ENCODE measurements at places on chromosomes 6 and 20.

DNA sequence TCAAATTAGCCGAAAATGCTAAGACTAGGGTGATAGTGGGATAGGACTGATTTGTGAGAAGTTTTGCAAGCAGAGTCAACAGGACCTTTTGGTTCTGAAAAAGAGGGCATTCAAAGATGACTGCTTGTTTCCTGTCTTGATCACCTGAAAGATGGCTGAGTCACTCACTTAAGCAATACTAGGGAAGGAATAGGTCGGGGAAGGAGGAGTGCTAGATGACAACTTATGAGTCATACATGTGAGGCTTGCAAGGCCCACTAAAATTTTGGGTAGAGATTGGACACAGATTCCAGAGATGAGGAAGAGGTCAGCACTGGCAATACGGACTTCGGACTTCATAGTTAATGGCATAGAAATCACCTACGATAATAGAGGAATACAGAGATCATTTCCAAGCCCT is 89.2 kb downstream of the FAM83B start:
- DNase-seq: no peak

DNA sequence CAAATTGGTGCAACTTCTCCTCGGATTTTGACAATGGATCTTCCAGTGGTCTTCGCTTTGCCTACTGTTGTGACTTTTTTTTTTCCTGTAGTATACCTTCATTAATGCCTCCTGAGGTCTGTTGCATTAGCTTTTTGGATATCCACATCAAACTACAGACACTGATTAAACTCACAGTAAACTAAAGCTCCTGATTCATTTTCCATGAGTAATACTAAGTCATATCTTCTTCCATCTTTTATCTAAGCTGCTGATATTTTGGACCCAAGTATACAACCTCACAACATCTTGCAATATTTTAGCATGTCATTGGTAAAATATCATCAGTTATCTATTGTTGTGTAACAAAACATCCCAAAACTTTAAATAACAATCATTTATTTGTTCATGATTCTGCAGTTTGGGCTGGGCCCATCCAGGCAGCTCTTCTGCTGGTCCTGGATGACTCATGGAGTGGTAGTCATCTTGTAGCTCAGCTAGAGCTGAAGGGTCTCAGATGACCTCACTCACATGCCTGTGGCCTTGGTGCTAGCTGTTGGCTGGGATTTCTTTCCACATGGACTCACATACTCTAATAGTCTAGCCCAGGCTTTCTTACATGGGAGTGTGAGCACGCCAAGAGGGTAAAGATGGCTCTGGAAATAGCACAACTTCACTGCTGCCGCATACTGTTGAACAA is 78.3 kb upstream of the SRSF6 start:
- DNase-seq: no peak

- DNase-seq: no peak
Measured at GRCh38 chr6:165819394-165819793, 156.4 kb upstream of the PDE10A start.

GRCh38 chr20:46438156-46438750 is 31.8 kb upstream of the ELMO2 start:
- DNase-seq: no peak

DNA sequence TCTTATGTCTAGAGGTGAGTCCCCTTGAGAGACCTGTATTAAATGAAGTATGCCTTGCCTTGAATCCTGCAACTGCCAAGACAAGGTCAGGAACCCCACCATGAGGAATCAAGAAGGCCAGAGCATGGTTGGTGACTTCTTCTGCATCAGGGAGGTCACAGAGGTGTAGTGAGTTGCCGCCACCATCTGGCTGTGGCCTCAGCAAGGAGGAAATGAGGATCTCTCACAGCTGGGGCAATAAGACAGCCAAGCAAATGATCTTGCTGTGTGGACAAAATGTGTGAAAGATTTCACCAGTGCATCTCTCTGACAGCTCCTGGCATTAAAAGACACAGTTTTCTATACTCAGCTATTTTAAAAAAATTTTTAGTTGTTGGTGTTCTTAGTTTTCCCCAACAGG is 611.0 kb downstream of the DOK5 start:
- no peak for DNase-seq

- no peak for DNase-seq
Measured at GRCh38 chr6:52207066-52207465, 20.9 kb downstream of the IL17A start.

GRCh38 chr6:4603291-4603690 is 172.9 kb upstream of the CDYL start:
- DNase-seq: peak; percentile 77

GRCh38 chr6:146914489-146915483 is 289.4 kb upstream of the STXBP5 start:
- DNase-seq: peak; percentile 71

DNA sequence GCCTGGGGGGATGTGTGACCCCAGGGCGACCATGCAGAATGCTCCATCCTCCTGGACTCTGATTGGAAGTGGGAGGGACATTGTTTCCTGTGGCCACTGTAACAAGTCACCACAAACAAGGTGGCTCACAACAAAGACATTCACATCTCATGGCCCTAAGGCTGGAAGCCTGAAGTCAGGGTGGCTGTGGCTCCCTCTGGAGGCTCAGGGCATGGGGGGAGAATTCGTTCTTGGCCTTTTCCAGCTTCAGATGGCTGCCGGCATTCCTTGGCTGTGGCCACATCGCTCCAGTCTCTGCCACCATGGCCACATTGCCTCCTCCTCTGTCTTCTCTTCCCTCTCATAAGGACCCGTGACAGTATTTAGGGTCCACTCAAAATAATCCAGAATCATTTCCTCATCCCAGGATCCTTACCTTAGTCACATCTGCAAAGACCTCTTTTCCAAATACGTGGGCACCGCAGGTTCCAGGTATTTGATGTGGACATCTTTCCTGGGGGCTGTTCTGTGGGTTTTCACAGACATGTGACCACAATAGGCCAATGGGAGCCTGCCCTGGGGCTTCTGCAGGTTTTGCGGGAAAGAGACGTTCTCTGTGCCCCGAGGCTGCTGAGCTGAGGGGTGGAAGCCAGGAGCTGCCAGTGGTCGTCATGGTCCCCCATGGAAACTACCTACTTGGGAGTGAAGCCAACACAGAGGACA is 249.3 kb downstream of the PREX1 start:
- DNase-seq: no peak

- DNase-seq: no peak
Measured at GRCh38 chr6:22367346-22367745, 70.5 kb upstream of the PRL start.

- no peak for DNase-seq
Measured at GRCh38 chr6:132246632-132247270, 154.5 kb downstream of the MOXD1 start.

Data from aorta (tissue), 5 donors.